ENCODE measurements at places on chromosomes 12 and 14.

DNA sequence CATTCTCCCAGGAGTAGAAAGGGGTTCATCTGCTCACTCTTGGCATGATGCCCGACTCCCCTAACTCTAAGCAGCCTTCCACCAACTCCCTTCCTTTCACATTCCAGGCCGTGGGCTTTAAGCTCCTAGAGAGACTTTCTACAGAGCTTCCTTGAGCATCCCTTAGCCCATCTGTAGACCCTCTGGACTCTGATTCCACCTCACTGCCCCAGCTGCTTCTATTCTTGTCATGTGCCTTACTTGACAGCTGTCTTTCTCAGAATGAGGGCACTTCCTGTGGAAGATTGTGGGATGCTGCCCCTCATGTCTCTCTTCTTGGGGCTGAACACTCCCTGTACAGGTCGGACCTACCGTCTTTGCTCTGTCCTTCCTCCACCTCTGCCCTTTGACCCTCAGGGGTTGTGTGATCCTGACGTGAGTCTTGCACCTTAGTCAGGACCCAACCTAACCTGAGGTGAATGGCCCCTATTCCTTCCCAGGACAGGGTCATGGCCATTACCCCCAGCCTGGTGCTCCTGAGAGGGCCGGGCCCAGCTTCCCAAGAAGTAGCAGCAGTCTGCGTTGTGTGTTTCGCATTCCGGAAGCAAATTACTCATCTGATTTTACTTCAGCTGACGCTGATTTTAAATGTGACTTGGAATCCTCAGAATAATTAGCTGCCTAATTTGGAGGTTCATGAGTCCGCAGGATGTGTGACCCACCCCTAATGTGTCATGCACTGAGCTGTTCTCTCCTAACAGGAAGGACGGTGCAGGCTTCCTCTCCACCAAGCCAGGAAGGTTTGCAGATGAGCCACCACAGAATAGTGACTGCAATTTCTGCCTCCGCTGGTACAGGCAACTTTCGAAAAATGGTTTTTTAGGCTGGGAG lies 2.7 kb upstream of the GALNT6 start:
- peak; percentile 79 for DNase-seq

- DNase-seq: no peak
These were observed 73.4 kb downstream of the SLC38A4 start for GRCh38 chr12:46752396-46752795.

DNA sequence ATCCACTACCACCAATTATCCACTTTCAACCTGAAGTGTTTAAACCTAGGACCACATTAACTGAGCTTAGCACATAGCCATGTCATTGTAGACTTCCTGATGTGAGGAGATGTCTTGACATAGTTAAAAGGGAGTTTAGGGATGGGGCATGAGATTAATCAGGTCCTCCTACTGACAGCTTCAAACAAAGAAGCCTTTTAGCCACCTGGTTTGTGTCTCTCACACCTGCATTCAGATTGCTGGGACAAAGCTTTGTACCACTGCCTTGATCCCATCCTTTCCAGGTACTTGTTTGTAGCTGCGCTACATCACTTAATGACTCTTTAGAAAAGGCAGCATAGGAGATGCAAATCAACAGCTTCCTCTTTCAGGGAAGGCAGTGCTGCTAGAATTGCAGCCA lies 340.7 kb upstream of the DDHD1 start:
- no peak for DNase-seq

GRCh38 chr12:89693639-89694202 lies 14.9 kb downstream of the ATP2B1 start:
- no peak for DNase-seq

DNA sequence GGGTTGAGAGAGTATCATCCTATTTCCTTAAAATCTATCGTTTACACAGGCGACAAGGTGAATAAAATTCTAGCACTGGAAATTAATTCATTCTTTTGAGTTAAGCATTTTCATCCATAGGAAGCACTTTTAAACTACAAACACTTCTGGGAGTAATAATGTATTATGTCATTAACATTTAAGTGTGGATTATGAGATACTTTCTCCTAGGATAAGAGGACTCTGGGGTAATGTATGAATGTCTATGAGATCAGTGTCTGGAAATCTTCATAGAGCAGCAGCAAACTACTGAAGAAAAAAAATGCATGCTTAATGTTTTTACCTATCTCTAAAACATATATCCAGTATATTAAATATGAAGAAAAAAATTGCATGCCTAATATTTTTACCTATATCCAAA lies 86.9 kb downstream of the EPS8 start:
- no peak for DNase-seq
